ENCODE measurements at places on chromosomes 5 and 9.

DNA sequence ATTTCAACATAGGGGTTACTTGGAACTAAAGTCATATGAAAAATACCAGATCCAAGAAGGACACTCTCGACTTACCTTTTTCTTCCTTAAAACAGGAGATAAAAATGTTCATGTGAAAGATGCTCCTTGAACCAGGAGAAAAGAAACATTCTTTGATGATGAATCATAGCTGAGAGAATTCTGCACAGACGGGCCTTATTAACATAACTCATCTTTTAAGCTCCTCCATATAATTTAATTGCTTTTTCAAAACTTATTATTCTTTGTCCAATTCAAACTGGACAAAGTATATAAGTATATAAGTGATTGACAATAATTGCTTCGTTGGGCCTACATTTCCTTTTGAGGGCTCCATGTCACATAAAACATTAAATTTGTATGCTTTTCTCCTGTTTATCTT is 945.2 kb upstream of the C9orf72 start:
- DNase-seq, result peak; percentile 13

- DNase-seq, result no peak
These were observed 90.1 kb downstream of the STARD4 start for GRCh38 chr5:111422245-111422644.

GRCh38 chr5:6401410-6401809 is 23.1 kb upstream of the MED10 start:
- DNase-seq, result no peak

DNA sequence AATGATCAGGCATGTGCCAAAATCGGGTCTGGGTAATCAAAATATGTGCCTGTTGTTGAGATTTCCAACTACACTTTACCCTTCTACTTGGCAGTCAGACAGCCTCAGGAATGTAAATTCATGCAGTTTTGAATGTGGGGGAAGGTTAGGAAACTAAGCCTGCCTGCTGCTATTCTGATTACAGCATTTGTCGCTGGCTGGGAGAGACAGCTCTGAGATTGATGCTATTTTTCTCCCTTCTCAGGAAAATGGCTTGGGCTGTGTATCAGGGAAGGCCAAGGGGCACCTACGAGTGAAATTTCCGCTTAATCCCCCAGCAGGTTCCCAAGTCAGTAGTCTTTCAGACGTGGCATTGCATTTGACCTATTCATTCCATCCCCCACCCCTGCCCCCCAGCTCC is 3.6 kb upstream of the RGS7BP start:
- DNase-seq, result no peak

GRCh38 chr9:107462691-107463090 is 26.9 kb downstream of the KLF4 start:
- peak; percentile 24 for DNase-seq

- no peak for DNase-seq
These were observed 450.1 kb downstream of the PLK2 start for GRCh38 chr5:58009754-58010153.

GRCh38 chr9:132210472-132211145 is 48.8 kb downstream of the NTNG2 start:
- DNase-seq, result no peak

GRCh38 chr9:107251756-107252322 is 31.2 kb upstream of the RAD23B start:
- peak; percentile 93 for DNase-seq

DNA sequence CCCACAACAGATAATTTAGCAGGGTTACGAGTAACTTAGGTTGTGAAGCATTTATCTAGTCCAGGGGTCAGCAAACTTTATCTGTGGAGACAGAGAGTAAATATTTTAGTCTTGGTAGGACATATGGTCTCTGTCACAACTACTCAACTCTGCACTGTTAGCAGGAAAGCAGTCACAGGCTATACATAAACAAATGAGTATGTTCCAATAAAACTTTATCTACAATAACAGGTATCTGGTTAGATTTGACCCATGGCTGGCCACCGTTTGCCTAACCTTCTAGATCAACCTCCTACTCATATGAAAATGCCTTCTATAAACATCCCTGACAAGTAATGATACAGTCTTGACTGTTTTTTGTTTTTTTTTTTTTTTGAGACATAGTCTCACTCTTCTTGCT is 13.0 kb upstream of the HK3 start:
- no peak for DNase-seq

DNA sequence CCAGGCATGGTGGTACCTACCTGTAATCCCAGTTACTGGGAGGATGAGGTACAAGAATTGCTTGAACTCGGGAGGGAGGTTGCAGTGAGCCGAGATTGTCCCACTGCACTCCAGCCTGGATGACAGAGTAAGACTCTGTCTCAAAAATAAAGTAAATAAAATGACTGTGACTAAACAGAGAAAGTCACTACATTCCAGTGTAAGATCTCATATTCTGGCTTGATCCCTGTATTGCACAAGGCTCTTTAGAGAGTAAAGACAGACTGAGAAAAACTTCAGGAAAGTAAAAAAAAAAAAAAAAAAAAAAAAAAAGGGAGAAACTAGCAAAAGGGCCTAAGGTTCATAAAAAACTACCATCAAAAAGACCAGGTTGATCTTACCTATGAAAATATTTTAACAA is 106.6 kb upstream of the PJA2 start:
- DNase-seq, result peak; percentile 30

- DNase-seq, result peak; percentile 32
These were observed 53.3 kb upstream of the SLIT3 start for GRCh38 chr5:169354263-169354662.

DNA sequence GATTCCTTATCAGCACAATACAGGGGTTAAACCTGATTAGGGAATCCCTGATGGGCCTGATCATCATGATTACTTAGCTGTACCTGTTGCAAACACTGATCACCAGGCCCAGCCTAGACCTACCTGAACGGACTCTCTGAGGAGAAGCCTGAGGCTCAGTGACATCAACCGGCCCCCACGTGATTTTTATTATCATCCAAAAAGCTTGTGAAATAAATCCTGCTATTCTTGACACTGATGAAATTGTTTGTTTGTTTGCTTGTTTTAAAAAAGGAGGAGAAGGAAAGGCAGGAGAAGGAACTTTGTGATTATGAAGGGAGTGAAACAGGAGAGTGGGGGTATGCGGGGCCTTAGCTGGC is 18.1 kb downstream of the LCP2 start:
- DNase-seq, result no peak

Measured in HS-5 (cell line).